ENCODE measurements at places on chromosomes 6 and 20. TPM values are rescaled to one million over a fixed set of nuclear protein-coding genes. Genes with fewer than 3 reads are reported as not detected.

Gene SNTA1
- 10.9 TPM for total RNA-seq

Gene TRIM15
- total RNA-seq: not detected

Gene RIPOR2
- 0.42 TPM for total RNA-seq

Gene MOG
- total RNA-seq: not detected

Gene ETV7
- total RNA-seq: 0.28 TPM

Gene PTCHD4
- total RNA-seq: 5.9 TPM

Gene GSTA2
- not detected for total RNA-seq

Gene CEP250
- total RNA-seq: 50.5 TPM

Gene SRSF3
- 356 TPM for total RNA-seq

Gene PRSS35
- 18.7 TPM for total RNA-seq

Gene FAM83D
- 2.1 TPM for total RNA-seq

Gene RSPH4A
- 0.05 TPM for total RNA-seq

Gene HRH3
- total RNA-seq: not detected

Gene CCR6
- not detected for total RNA-seq

Gene UBE2C
- 2.1 TPM for total RNA-seq

Gene TOMM6
- 52.3 TPM for total RNA-seq

Gene TSPO2
- not detected for total RNA-seq

Gene SEL1L2
- total RNA-seq: not detected

Gene PI16
- 0.59 TPM for total RNA-seq

Gene SLC35F1
- total RNA-seq: not detected

Gene SMLR1
- not detected for total RNA-seq

Gene CCN5
- total RNA-seq: 0.30 TPM

Gene UBE2J1
- 35.9 TPM for total RNA-seq
